ENCODE measurements at places on chromosomes 5 and 9.
A peak's percentile ranks its signal among the peaks of the same experiment; 100 is the strongest.

DNA sequence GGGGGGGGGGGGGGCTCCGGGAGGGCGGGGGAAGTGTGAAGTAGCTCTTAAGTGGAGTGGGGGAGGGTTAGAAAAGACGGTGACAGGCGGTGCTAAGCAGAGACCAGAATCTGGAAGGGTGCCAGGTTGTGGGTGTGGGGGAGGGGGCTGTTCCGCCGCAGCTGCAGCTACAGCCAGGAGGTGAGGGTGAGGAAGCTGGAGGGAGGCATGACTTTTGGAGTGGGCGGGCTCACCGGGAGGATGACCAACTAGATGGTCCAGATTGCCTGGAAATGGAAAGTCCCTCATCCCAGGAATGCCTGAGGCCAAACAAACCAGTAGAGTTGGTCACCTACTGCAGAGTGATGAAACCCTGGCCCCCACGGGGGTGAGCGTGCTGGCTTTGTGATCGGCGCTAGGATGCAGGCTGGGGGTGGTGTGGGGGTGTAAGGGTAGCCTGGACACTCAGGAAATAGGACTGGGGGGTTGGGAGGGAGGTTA is 158.1 kb upstream of the SHB start:
- peak; percentile 80 for DNase-seq

GRCh38 chr5:43619380-43619779 is 16.4 kb downstream of the NNT start:
- DNase-seq: no peak

- DNase-seq: peak; percentile 82
Measured at GRCh38 chr5:104189031-104189430, 626.4 kb upstream of the NUDT12 start.

DNA sequence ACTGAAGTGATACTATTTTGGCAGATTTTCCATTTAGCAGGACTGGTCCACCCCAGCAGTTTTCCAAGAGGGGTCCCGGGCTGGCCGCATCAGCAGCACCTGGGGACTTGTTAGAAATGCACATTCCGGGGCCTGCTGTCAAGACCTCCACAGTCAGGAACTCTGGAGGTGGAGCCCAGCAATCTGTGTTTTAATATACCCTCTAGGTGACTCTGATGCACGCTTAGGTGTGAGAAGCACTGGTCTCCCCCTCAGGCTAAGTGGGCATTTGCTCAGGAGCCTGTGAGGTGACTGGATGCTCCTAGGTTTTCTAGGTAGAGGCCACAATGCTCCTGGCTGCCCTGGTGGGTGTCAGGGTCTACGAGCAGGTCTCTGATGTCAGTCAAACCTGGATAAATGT is 81.7 kb downstream of the DCP2 start:
- DNase-seq: no peak

- DNase-seq: no peak
Measured at GRCh38 chr9:129379181-129379836, 201.2 kb upstream of the IER5L start.

DNA sequence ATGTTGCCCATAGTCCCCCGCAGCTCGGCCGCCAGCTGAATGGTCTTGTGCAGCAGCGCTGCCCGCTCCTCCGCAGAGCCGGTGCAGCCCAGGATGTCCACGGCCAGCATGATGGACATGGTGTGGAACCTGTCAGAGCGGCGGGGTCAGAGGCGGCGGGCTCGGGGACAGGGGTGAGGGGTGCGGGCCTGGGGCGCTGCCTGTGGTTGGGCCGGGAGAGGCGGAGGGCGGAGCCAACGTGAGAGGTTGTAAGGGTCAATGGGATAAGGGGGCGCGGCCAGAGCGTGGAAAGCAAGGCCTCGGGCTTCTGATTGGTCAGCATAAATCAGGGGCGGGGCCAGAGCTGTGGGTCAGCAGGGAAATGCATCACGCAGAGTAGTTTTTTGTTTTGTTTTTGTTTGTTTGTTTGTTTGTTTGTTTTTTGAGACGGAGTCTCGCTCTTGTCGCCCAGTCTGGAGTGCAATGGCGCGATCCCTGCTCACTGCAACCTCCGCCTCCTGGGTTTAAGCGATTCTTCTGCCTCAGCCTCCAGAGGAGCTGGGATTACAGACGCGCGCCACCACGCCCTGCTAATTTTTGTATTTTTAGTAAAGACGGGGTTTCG is 6.8 kb upstream of the TOR2A start:
- DNase-seq: peak; percentile 68

DNA sequence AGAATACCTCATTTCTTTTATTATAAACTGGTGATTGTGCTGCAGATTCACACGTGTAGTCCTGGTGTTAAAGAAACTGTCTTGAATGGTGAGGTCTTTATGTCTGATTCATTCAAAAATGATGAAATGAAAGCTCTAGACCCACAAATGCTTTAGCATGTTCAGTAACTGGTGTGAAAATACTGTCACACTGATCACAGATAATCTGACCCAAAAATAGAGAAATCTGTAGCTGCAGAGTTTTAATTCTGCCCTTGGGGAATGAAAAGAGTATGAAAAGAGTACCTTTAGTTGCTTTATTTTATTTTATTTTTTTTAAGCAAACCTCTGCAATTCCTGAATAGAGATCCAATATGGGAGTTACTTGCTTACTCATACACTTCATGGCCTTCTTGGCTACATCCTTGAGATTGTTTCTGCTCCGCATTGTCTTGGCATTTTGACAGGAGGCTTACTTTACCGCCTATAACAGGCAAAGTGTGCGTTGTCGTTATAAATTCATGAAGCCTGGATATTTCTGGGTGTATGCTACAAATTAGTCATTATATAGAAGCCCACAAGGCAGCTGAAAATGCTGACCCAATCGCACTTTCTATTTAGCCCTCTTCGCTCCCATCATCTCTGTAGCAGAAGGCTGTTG is 2.7 kb downstream of the RGMB start:
- peak; percentile 84 for DNase-seq

DNA sequence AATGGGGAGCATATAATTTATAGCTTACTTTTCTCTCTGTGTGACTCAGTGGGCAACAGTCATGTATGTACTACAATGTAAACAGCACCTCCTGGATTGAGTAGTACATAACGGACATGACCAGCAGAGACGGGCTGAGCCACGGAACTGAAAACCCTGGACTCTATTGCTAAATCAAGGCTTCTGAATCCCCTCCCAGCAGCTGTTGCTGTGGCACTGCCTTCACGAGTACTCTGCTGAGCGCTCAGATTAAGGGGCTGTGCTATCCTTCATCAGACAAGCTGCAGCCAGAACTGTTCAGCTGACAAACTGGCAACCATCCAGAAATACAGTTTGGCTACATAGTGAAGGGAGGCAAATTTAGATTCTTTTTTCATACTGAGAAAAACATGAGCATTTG is 131.3 kb upstream of the CCDC180 start:
- DNase-seq: peak; percentile 0

GRCh38 chr5:10933121-10933520 is 172.1 kb upstream of the DAP start:
- DNase-seq: no peak

DNA sequence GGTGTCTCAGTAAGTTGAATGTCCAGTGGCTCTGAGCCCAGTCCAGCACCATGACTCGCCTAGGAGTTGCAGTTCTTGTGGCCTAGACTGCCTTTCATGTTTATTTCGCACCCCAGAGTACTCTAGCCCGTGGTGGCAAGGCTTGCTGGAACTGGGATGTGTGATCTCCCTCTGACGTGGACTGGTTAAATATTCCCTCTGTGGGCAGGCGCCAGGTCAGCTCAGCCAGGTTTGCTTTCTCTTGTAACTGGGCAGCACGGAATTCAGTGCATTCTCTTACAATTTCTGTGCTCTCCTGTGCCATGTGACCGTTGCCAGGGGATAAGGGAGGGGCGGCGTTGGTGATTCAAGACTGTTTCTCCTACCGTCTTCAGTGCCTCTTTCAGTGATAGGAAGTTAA is 270.8 kb downstream of the KDM4C start:
- no peak for DNase-seq

- DNase-seq: peak; percentile 77
Measured at GRCh38 chr5:38434966-38435705, 121.3 kb downstream of the LIFR start.

DNA sequence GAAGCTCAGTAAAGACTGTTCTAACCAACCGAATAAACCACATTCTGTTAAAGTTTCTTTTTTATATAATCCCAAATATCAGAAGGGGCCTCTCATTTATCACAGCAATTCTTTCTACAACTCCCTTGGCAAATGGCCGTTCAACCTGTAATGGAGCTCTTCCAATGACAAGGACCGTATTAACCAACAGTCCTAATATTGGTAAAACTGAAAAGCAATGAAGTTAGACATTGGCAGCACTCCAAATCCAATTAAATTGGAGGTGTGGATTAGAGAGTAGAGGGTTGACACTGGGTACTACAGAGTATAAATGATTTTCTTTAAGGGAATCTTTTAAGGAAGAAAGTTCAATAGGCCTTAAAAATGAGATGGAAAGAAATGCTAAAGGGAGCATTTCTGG is 842 bp downstream of the TMED7 start:
- DNase-seq: no peak

DNA sequence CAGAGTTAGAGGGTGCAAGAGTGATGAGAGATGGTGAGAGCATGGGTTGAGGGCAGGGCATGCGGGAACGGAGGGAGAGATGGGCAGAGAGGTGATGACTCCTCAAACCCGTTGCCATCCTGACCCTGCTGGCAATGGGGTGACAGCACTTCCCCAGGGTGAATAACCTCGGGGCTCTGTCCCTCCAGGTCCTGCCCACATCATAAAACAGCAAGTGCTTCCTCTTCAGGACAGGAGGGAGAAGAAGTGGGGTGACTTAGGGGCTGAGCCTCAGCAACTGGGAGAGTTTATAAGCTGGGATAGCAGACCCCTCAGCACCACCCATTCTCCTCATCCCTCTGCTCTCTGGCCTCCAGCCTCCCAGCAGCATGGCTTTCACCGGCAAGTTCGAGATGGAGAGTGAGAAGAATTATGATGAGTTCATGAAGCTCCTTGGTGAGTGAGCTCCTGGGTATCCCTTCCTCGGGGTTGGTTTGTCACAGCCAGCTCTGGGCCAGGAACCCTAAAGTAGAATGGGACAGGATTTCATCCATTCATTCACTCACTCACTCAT is at the start of gene FABP6:
Gene FABP6 (plus strand): TSS at position 317 of the 553 bp plus-strand sequence. CDS start 52 bp downstream, at position 369.
- no peak for DNase-seq

DNA sequence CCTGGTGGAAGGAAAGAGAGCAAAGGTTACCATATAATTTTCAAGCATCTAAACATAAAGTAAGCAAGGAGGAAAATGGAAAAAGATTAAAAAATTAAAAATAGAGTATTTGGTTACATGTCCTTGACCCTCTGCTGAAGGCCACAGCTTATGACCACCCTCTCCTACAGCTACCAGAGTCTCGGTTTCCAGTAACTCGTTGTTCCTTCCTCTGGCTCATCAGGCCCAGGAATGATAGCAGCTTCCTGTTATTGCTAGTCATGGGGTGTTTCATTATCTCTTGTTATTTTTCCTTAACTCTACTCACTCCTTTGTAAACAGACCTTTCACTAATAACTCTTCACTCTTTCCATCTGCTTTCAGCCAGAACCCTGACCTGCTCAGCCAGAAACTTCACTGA is 102.2 kb downstream of the YTHDC2 start:
- peak; percentile 33 for DNase-seq

GRCh38 chr5:170477906-170478305 is 25.9 kb upstream of the KCNIP1 start:
- DNase-seq: no peak

DNA sequence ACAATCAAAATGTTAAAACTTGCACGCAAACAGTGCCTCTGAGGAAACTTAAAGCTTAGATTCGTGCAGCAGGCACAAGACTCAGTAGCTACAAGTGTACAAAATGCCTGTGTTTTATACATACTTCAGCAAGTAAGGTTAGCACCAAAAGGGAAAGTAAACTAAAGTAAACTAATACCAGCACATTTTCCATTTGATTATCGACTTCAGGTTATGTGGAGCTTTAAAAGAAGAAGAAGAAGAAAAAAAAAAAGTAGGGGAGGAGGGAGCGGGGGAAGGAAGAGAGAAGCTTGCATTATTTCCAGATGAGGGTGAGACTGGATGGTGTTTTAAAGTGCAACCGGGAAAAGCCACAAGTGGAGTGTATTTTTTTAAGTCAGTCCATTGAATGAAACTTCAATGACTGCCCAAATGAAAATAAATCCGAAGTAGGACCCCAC is 596 bp upstream of the ADAMTS6 start:
- DNase-seq: peak; percentile 63

DNA sequence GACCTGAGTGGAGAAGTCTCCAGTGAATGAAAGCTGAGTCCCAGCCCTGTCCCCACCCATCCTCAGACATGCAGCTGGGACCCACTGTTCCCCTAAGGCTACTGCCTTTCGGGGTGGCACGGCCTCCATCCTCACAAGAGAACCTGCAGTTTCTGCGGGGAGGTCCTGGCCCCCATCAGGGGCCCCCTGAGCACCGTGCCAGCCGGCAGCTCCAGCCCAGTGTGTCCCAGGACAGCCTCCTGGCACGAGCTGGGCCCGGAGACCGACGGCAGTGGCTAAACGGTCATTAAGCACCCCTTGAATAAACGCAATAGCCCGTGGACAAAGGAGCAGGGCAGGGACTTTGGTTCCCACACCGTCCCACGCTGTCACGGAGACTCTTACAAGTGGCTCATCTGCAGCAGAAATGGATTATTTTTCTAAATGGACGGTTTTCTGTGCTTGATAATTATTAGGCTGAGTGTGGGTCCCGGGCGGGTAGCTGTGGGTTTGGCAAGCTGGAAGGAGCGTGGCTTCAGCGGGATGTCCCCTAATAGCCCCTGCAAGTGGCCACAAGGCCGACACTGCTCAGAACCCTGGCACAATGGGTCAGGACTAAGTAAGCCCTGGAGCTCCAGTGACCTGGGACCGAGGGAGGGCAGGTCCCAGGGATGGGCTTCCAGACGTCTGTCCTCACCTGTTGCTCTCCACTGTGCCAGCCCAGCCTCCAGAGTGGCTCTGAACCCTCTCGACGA is 17.4 kb downstream of the FAM78A start:
- DNase-seq: no peak

DNA sequence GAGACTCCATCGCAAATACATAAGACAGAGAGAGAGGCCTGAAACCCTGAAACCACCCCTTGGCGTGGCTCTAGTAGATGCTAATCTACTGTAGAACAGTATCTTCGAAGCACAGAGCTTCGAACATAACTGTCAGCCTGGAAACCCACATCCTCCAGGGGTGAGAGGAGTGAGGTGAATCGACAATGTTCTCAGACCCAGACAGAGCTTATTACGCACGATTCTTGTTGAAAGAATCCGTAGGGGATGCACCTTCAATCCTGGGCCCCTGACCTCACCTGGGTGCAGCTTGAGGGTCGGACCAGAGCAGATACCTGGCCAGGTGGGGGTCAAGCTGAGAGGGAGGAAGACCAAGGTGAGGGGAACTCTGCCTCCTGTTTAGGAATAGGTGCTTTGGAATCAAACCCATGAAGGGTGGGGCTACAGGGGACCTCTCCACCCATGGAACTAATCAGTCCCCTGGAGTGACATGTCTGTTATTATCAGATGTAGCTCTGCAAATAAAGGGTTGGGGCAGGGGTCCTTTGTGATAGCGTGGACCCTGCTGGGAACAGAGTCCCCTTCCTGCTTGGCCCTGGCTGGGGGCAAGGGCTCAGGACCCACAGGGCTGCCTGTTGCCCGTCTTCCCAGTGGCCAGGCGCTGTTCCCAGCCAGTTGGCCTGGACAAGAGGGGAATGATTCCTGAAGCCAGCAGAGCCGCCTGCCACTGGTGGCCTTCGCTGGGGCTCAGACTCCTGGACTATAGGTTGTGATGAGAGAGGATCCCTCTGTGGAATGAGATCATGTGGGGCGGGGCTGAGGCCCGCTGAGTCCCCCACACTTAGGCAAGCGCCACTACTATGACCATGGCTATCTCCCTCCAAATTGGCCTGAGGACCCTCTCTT is 41.2 kb downstream of the DBH start:
- DNase-seq: no peak

GRCh38 chr9:69028754-69029153 is 6.8 kb upstream of the FXN start:
- DNase-seq: no peak

GRCh38 chr5:180299526-180299925 is 7.6 kb upstream of the MAPK9 start:
- DNase-seq: no peak

Measured in EH (cell line).